Left renal pelvis (tissue), 4 donors: ENCODE measurements at places on chromosomes 16 and 17.

GRCh38 chr16:21663889-21664647 lies at the start of gene OTOA:
TSS of gene OTOA (plus strand) at chr16:21663968. CDS start at chr16:21678515, 14,547 bp downstream.
- no peak for DNase-seq

- no peak for DNase-seq
These were observed 22.1 kb upstream of the KDM8 start for GRCh38 chr16:27181019-27181790.

DNA sequence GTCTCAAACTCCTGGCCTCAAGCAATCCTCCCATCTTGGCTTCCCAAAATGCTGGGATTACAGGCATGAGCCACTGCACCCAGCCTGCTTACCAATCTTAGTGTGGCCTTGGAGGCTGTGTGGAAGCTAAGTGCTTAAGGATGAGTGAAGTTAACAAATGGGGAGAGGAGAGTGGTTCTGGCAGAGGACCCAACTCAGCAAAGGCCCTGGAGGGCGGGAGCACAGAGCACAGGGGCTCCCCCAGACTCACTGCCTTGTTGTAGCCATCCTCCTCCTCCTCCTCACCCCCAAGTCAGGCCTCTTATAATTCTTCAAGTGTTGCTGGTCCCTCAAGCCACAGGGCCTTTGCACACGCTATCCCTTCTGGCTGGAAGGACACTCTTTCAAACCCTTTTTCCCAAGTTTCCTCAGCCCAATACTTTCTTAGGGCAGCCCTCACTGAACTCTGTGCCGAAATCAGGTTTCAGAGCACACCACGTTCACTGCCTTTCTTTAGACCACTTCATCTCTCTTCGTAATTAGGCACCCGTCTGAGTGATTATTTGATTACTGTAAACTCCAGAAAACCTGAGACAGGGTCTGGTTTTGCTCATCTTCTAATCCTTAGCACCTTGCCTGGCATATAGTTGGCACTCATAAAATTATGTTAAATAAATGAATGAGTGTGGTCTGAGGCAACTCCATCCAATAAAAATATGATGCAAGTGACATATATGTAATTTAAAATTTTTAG lies 23.4 kb downstream of the NGFR start:
- no peak for DNase-seq

- no peak for DNase-seq
These were observed 162.8 kb downstream of the IRX3 start for GRCh38 chr16:54123766-54124165.

GRCh38 chr17:17109907-17110306 lies 67.7 kb downstream of the MPRIP start:
- no peak for DNase-seq

DNA sequence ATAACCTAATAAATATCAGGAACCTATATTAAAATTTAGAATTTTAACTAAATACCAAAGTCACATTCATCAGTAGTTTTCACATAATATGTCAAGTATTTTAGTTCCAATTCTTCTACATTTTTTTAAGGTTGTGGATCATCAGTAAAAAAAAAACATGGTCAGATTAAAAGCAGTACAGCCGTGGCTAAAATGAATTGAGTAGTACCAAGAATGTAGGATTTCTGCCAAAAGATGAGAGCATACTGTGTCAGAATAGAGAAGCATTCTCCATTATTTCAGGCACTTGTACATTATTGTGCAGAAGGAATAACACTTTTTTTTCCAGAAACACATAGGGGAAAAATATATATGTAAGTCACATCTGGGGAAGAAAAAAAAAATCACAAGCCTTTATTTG lies 1176.1 kb downstream of the CDH11 start:
- DNase-seq, result no peak

GRCh38 chr16:77211880-77212740 lies 12.9 kb downstream of the SYCE1L start:
- peak; percentile 43 for DNase-seq
